WTC11 (cell line): ENCODE measurements at places on chromosomes 5 and 9.

DNA sequence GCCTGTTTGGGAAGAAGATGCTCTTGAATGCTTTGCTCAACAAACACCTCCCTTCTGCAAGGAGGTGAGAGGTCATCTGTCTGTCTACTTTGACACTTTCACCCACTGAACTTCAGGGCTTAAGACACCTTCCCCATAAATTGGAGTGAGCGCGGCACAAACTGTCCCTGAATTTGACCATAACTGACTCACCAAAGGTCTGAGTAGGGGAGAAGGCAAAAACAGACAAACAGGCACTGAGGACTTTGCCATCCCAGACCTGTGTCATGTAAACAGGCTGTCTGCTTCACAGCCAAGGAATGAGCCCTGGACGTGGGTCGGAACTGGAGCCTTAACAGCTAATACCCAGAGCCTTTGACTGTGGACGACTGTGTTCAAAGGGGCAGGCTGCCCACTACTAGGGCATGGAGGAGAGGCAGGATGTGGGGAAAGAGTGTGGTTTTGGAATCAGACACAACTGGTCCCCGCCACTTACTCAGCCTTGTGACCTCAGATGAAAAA is 320.9 kb upstream of the KLF4 start:
- DNase-seq, result no peak

DNA sequence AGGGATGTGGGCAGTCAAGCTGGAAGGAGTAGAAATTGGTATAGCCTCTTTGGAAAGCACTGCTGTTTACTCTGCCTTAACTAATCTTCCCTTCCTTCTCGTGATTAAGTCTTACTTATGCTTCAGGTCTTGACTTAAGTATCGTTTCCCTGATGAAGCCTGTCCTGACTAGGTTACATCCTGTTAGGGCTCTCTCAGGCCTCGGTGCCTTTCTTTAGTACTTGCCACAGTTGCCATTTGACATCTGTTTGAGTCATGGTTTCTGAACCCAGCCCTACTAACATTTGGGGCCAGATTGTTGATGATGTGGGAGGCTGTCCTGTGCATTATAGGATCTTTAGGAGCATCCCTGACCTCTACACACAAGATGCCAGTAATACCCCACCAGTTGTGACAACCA is 94.4 kb downstream of the GAPVD1 start:
- no peak for DNase-seq

DNA sequence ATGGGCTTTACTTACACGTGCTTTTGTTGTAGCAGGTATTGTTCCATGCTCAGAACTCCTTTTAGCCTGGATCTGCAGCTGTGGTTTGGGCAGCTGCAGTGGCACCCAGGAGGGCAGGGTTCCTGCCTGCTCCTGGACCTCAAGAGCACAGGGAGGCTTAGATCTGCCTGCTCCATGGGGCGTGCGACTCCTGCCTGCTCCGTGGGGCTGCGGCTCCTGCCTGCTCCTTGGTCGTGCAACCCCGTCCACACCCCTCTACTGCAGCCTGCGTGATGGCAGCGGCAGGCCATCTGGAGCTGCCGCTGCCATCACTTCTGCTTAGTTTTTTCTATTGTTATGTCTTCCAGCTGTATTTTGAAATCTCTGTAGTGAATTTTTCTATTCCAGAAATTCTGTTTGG is 11.7 kb upstream of the UGT3A2 start:
- no peak for DNase-seq

- DNase-seq, result no peak
Measured at GRCh38 chr5:129500101-129500500, 40.0 kb downstream of the ADAMTS19 start.

GRCh38 chr9:89382026-89382986 is 64.0 kb downstream of the SECISBP2 start:
- DNase-seq, result no peak

DNA sequence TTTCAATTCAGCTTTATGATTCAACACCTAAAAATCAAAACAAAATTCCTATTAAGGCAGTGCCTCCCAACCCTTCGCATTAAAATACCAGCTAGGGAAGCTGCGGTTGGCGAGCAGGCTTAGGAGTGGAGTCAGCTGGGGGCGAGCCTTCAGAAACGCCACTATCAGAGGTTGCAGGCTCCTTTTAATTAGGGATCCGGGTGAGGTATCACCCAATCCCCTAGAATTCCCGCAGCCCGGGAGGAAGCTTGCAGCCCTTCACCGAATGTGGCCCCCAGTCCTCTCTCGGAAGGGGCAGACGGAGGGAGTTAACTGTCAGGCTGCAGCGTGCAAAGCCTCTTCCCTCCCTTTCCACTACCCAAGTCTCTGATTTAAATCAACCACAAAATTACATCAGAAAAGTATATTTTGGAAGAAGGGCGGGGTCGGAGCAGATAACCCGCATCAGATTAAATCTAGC is 1.7 kb downstream of the STC2 start:
- DNase-seq, result no peak

GRCh38 chr9:84879631-84880030 is 210.1 kb downstream of the NTRK2 start:
- DNase-seq, result no peak
